Karpas-422 (cell line): ENCODE measurements at places on chromosomes 13 and 19. TPM values are rescaled to one million over a fixed set of nuclear protein-coding genes. Genes with fewer than 3 reads are reported as not detected.

The ZNF227 gene
- 28.4 and 29.5 TPM in 2 replicates for total RNA-seq

The MAB21L1 gene
- total RNA-seq: 7.1 and 9.9 TPM in 2 replicates

GRCh38 chr19:17323964-17324332 is 10.7 kb downstream of the ANO8 start:
- no peak for DNase-seq

GRCh38 chr19:49434907-49435583 is 6.3 kb downstream of the SLC17A7 start:
- DNase-seq: peak; percentile 80

GRCh38 chr13:98598043-98598442 is 21.1 kb upstream of the STK24 start:
- no peak for DNase-seq
